Stimulated activated CD8-positive, alpha-beta memory T cell treated with anti-CD3 and anti-CD28 coated beads, Interleukin-15, amount 100 ng/mL, for 24 hours (primary cell): ENCODE measurements at places on chromosomes 7 and 10.

GRCh38 chr10:14562218-14563075 is 212.2 kb downstream of the FAM107B start:
- no peak for DNase-seq

DNA sequence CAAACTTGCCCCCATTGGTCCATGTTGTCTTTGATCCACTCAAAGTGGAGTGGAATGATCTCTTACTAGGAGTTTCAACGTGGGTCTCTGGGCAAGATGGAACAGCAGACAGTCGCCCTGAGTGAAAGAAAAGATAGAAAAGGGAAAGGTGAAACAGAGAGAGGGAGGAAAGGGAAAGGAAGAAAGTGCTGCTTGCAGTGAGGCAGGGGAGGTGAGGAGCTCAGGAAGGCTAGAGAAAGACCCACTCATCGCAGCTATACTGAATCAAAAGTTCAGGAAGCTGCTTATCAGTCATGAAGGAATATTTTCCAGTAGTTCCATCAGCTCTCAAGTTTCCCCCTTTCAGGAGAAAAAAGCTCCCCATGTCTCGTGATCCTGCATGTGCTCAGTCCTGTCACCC is 86.9 kb downstream of the ZNF467 start:
- DNase-seq: no peak

GRCh38 chr7:133429371-133429770 is 176.5 kb downstream of the EXOC4 start:
- no peak for DNase-seq

- DNase-seq: no peak
Observed at GRCh38 chr10:64036321-64036930, 515.2 kb downstream of the REEP3 start.

- no peak for DNase-seq
Observed at GRCh38 chr10:125120053-125120710, 40.2 kb downstream of the CTBP2 start.
